NCI-H460 (cell line): ENCODE measurements at places on chromosomes 7 and 10.

DNA sequence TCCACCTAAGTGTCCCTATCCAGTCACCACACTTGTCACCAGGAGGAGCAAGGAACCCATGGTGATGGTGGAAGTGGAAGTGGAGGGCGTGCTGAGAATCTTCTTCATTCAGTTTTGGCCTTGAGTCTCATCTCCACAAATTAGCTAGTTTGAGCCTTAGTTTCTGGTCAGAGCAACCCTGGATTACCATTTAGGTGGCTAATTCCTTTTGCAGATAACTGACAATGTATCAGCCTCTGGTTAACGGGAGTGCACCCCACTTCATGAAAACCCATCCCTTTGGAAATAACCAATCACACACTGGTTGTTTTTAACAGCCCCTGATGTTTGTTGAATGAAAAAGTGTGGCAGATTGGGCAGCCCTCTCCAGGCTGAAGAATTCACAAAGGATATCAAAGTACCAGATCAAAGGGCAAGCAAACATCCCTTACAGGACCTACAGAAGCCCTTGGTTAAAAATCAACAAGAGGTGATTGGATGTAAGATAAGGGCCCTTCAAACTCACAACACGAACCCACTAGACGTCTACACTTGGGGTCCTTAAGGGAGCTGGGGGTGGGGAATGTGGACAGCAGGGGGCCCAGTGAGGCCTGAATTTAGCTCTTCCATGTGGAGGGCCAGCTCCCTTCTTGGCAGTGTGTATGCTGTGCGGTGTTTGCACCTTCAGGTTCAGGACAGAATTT, 37.1 kb upstream of the SLF2 start:
- DNase-seq: no peak

DNA sequence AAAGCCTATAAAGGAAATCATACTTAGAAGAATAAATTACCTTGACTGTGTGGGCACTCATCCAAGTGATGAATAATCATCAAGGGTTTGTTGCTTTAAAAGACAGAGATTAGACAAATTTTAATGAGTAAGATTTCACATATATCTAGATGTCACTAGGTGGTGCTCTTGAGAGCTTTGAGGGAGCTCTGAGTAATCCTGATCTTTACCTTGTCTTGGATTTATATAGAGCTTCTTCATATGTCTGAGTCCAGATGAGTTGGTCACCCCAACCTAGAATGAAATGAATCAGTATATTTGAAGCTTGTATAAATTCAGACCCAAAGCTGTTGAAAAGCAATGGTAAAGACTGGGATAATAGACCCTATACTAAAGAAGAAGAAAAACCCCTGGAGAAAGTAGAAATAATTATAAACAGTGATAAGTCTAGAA, 3.7 kb downstream of the AGR2 start:
- peak; percentile 68 for DNase-seq

GRCh38 chr7:91780521-91780920, 100.0 kb downstream of the MTERF1 start:
- DNase-seq: no peak

DNA sequence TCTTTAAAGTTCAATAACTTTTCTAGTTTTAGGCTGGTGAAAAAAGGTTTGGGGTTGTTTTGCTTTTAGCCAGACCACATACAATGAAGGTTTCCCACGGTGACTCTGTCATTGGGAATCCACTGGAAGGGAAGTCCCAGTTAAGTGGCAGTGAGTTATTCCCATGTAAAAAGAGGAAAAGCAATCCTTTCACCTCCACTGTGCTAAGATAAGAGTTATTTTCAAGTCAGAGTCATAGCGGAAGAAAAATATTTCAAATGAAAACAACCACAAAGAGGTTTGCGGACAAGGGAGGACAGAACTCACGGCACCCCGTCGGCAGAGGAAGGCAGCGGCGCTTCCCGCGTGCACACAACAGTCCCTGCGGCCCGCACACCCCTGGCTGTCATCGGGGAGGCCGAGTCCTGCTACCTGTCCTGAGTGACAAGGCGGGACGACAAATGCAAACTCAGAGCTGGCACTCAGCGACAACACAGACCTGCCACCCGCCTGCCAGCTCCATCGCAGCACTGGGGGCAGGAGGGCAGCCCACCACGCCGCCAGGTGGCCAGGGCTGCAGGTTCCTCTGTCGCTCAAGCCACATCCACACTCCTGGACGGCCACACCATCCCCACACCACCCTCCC, 9.3 kb upstream of the PAPOLB start:
- no peak for DNase-seq

DNA sequence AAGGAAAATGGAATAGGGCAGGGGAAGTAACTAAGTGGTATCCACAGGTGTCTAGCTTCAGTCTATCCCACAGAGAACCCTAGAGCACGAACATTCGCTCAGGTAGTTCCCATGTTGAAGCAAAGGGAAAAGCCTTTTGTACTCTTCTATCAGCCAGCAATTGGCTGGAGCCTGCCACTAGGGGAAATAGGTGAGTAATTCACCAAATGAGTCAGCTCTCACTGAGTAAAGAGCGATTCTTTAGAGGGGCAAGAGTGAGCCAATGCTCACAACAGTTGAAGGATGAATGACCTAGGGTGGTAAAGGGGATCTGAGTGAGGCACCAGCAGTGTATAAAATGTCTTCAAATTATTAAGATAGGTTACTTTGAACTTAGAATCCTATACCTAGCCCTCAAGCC, 94.1 kb upstream of the ZNF800 start:
- DNase-seq: no peak

GRCh38 chr10:48714088-48714487, 29.4 kb downstream of the WDFY4 start:
- no peak for DNase-seq

DNA sequence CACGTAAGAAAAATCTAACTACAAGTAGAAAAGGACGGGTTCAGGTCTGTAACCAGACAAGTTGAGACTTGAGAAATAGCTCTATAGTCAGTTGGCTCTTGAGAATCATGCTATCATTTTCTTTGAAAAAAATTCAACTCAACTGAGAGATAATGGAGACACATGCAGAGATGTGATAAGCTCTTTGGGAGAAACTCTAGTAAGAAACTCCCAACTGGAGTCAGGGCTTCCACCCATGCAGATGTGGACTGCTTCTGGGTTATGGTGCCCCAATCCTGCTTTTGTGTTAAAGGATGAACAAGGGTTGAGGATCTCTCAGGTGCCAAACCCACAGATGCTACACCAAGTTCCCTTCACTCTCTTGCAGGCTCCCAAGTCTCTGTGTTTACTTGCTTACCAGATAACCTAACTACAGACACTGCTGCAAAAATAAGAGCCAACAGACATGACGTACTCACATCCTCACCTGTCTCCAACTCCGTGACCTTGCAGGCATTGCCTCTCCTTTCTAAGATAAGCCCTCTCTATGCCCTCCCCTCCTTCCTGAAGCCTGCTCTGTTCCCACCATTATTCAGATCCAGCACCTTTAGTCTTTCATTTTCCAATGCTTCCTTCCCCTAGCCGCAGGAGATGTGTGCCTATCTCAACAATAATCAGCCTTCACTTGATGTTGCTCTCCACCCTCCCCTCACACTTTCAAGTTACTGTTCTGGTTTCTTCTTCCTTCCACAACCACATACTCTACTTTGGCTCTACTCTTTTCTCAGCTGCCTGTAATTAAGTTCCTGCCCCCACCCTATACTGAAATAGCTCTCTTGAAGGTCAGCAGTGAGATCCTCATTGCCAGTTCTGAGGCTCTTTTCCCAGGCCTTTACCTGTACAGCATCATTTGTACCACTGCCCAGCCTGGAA, 130.0 kb downstream of the ICA1 start:
- no peak for DNase-seq

DNA sequence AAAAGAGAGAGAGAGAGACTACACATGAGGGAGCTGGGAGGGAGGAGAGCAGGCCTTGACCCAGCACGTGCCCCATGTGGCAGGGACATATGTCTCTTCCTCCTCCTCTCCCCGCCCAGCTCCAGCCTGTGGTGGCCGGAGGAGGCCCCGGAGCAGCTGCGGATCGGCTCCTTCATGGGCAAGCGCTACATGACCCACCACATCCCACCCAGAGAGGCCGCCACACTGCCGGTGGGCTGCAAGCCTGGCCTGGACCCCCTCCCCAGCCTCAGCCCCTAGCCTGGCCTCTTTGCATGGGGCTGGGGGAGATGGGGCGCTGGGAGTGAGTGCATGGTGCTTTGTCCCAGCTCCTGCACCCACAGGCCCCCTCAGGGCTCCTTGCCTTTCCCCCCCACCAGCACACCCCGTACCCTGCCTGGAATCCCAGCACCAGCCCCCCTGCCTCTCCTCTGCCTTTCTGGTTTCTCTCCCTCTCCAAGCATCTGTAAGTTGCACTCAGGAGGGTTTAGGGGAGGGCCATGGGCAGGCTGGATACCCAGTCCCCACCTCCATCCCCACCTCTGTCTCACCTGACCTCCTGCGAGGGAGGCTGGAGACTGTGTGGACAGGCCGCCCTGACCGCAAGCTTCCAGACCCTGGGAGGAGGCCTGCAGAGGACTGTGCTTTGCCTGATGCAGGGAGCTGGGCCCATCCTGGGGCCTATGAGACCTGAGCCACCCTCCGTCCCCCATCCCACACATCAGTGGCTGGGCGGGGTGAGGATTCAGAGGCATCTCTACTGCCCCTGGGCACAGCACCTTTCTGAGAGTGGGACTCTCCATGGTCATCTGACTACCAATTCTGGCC, 4.8 kb downstream of the UPK3B start:
- DNase-seq: no peak

DNA sequence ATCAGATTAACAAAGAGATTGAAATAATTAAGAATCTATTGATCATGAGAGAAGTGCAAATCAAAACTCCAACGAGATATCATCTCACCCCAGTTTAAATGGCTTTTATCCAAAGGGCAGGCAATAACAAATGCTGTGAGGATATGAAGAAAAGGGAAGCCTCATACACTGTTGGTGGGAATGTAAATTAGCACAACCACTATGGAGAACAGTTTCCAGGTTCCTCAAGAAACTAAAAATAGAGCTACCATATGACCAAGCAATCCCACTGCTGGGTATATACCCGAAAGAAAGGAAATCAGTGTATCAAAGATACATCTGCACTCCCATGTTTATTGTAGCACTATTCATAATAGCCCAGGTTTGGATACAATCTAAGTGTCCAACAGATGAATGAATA, 13.8 kb downstream of the FGL2 start:
- DNase-seq: no peak

DNA sequence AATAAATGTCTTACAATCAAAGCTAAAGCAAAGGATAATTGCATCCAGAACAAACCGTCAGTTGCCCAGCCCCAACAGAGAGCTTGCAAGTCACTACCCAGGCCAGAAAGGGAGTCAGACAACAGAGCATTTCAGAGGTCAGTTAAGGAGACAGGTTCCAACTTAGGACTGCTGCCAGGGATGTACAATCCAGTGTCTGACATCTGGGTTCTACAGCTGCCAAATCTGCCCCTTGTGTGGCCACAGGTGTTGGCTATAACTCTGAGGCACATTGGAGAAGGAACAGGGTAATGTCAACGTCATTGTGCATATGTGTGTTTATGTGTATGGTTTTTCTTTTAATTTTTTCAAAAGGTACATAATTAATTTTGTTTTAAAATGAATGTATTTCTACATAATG, 85.2 kb upstream of the GLCCI1 start:
- DNase-seq: no peak

DNA sequence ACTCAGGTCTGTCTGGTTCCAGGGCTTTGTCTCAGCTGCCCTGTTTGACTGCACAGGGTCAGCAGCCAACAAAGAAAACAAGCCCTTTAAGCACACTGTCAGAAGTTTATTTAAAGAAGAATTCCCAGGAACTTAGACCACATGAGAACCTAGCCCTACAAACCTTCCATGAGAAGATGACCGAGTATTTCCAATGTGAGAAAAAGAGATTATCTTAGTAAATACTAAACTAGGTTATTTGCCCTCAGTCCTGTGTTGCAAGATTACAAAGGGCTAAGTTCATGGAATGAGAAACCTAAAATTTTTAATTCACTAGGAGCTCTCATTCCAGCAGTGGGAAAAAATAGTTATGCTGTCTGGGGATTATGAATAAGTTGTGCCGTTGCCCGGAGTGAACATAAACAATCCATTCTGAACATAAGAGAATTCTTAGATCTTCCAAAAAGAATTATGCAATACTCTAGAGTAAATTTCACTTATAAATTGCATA, 46.7 kb downstream of the NOC3L start:
- DNase-seq: no peak

DNA sequence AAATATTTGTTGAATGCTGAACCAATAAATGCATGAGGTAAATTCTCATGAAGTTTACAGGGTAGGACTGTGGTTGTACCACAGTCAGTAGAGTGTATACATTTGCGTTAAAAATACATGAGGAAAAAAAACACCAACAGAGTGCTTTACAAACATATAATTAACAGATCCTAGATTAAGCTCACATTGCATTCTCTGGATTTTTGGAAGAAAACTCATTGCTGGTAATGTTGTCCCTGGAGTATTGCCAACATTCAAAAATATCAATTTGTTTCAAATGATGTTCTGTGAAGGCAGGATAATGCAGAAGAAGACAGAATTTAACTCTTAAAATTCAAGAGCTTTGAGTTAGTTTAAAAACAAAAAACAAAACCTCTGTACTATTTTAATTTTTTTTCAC, 95.5 kb downstream of the MBL2 start:
- no peak for DNase-seq

DNA sequence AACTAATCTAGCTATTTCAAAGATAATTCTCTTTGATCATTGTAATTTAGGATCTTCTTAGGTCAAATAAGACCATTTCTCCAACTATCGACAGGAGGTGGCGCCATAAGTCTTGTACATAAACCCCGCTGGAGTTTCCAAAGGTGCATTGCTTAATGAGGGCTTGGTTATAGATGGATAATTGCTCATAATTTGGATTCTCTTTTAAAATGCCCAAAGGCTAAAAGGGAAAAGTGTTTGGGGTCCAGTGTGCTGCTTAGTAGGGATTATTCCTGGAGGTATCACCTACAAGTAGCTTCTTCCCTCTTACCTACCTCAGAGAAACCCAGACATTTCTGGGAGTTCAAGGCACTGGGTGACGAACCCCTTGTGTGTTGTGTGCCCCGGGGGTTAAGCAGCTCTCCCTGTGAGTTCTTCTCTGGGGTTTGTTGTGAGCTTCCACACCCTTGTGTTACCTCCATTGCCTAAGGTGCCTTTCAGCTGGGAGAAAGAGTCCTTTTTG, 75.2 kb downstream of the PAXIP1 start:
- peak; percentile 83 for DNase-seq

DNA sequence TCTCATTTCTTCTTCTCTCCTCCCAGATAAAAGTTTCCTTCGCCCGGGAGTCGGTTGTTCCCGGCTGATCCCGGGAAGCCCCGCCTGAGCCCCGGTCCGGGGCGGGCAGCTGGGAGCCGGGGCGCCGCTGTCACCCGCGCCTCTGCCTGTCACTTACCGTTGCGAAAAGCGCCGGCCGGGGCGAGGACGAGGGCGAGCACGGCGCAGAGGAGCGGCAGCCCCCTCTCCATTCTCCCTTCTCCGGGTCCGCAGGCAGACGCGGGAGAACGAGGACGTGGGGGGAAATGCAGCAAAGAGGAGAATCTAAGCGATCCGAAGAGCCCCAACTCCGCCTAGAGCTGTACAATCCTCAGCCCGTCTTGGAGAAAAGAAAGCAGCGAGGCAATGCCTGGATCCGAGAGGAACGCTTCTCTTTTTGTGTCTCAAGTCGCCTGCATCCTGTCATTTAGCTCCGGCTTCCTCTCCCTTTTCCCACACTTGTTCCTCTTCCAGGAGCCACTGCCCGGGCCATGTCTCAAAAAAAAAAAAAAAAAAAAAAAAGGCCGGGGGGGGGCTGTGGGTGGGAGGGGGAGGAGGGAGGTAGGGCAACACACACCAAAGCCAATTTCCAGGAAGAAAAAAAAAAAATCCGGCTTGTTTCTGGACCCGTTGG, at the start of gene NRP1:
Gene NRP1 (minus strand): TSS at position 515 of the 652 bp plus-strand sequence. CDS start 285 bp downstream, at position 230.
- DNase-seq: no peak

- DNase-seq: no peak
Observed at GRCh38 chr10:123275136-123275564, 120.9 kb downstream of the BUB3 start.

GRCh38 chr10:130038611-130039109, 72.0 kb downstream of the C10orf143 start:
- DNase-seq: no peak
